ENCODE measurements at places on chromosomes 3 and 15.
A peak's percentile ranks its signal among the peaks of the same experiment; 100 is the strongest.

DNA sequence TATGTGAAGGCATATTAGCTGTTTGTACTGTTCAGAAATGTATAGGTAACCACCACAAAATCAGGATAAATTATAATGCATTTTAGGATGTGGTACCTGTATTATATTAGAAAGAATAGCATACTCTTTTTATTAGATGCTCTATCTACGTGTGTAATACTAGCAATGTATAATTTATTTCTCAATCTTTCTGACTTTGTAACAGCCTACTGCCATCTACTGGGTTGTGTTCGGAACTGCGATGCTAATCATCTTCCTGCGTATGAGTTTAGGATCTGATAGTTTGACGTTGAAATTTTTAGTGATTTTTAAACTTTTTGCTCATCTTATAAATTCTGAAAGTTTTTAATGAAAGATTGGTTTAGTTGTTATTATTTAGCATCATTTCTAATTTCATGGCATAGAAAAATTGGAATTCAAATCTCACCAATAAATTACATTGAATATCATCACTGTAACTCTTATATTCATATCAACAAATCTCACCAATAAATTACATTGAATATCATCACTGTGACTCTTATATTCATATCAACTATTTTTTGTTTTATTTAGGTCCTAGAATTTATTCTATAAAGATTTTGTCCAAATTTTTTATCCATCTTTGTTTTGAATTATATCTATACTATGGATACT, 322.7 kb upstream of the ZNF717 start:
- no peak for DNase-seq

GRCh38 chr3:4401441-4401840, 65.6 kb downstream of the SUMF1 start:
- no peak for DNase-seq

DNA sequence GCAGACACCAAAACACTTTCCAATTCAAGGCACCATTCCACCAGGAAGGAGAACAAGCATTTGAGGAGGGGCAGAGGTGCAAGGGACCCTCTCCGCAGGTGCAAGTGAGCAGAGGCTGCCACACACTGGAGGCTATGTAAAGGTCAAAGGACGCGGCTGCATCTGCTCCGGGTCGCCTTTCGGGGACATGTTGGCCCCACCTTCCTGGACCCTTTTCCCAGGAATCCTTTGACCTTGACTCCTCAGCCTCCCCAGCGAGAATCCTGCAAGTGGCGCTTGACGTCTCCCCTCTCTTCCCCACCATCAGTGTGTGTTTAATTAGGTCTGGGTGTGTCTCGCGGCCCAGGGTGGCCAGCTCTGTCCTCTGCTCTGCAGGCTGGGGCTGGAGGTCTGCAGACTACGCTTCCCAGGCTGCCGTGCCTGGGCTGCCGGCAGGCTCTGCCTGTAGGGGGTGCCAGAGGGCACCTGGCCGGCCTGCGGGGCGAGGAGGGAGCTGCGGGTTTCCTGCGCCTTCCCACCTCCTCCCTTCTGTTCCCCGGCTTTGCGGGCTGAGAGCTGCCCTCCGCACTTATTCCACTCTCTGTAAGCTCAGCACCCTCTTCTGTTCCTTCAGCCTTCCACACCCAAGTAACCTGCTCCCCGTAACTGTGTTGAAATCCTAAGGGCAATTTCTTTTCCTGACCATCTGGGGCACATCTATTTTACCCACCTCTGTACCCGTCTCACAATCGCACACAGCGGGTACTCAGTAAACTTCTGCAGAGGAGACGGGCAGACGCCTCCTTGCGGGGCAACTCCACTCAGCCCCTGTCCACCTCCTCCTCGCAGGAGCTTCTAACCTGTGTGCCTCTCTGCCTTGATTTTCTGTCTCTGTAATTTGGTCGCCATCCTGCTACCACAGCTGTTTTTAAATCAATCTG, 129.8 kb downstream of the NSMCE3 start:
- no peak for DNase-seq

DNA sequence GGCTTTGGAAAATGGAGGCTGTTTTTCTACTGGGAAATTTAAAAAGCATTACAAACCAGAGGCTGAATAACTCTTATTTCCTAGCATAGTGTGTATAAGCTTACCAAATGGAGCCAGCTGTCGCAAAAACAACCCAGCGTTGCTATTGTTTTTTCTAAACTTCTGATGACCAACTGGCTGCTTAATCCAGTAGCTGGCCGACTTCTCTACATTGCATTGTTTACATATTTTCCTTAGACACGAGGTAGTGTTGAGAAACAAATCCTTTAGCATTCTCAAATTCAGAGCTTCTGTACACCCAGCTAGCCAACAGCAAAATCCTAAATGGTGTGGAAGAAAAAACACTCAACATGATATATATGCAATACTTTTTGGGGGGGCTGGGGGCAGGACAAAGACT, 161.0 kb upstream of the ADAMTS9 start:
- DNase-seq, result no peak

DNA sequence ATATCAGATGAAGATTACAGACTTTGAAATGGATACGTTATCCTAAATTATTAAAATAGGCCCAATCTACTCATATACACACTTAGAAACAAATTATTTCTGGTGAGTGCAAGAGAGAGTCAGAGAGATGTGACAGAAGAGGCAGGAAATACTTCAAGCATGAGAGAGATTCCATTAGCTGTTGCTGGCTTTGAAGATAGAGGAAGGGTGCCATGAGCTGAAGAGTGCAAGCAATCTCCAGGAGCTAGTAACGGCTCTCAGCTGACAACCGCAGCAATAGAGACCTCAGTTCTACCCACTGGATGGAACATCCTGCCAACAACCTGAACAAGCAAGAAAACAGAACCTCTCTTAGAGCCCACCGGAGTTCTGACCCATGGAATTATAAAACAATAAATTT, 270.7 kb upstream of the SLITRK3 start:
- DNase-seq, result no peak

GRCh38 chr3:14925729-14926591, 21.4 kb upstream of the NR2C2 start:
- peak; percentile 71 for DNase-seq

GRCh38 chr3:120227710-120228347, 57.2 kb downstream of the GPR156 start:
- DNase-seq, result no peak

DNA sequence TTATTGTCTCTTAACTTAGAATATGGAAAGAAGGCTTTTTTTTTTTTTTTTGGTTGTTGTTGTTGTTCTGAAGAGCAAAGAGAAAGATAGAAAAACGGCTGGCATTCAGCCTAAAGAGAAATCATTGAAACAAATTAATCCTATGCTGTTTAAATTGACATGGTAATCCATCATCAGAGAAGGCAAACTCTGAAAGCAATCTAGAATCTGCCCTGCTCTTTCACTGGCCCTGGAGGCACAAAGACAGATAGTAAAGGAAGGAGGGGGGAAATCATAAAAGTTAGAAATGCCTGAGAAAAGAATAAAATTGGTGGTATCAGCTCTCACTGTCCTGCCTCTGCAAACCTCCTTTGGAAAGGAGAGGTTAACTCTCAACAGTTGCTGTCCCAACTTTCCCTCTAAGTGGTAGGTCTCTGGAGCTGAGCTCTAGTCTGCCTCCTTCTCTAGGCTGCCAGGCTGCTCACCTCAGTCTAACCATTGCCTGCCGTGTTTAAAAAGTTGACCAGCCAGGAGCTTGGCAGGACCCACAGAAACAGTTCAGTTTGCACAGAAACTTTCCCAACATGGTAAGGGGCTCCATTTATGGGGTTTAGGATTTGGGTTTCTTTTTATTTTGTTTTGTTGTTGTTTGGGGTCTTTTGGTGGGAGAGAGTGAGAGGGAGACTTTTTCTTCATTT, 13.4 kb upstream of the NR2F2 start:
- no peak for DNase-seq

DNA sequence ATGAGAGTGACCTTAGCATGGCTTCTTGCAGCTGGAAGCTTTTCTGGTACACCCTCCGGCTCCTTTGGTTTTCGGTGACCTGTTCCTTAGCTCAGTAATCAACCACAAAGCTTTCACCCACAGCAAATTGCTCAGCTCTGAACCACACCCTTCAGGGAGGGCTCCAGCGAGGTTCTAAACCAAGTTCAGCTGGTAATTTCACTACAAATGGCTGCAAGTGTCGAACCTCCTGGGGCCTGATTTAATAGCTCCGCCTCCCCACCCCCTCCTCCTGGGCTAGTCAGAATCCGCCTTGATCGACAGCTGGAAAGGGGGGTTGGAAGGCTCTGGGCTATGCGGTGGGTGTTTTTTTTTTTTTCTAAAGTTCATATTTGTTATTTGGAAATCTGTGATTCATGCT, 150.9 kb upstream of the MCTP2 start:
- DNase-seq, result no peak

DNA sequence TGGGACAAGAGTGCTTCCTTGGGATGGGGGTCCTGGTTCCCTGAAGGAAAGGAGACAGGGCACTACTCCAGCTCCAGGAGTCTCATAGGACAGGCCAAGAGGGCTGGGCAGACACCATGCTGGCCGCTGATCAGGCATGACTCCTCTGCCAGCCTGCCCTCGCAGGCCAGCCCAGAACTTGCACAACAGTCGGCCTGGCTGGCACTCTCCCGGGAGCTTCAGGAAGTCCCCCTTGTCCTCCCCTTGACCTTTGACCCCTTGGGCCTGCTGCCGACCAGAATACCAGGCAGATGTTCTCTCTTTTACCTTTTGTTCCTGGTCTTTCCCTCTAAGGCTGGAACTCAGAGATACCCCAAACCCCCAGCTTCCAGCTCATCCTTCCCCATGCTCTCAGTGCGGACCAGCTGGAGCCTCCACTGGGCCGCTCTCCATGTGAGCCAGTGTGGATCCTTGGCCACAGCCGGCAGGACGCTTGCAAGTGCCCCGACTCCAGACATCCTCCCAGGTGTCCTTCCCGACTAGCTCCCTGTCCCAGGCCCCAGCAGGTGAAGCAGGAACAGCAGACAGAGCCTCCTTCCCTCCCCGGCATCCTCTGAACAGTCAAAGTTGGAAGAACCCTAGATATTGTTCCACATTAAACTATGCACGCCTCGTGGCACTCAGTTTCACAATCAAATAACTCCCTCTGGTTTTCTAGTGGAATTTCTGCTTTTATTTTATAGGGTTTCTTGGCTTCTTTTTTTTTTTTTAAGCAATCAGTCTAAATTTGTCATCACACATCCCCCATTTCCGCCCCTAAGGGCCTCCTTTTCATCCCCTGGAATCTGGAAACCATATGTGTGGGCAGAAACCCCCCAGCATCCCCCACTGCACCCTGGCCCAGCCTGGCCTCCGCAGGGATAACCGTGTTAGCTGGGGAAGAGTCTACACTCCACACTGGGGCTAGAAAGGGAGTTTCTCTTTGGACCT, 15.7 kb downstream of the VPS18 start:
- no peak for DNase-seq
